ENCODE measurements at places on chromosomes 2 and 18. TPM values are rescaled to one million over a fixed set of nuclear protein-coding genes. Genes with fewer than 3 reads are reported as not detected.

Gene IL36RN
- 0.13 TPM for total RNA-seq

Gene LYPD1
- total RNA-seq, result 12.0 TPM

Gene CTNNA2
- total RNA-seq, result 0.15 TPM

Gene PSMA8
- total RNA-seq, result not detected

Gene SUCLG1
- total RNA-seq, result 89.1 TPM

Gene SERPINB10
- total RNA-seq, result not detected

Gene PPP1R1C
- total RNA-seq, result 0.90 TPM

Gene ANKRD53
- total RNA-seq, result not detected

Gene CYP27A1
- total RNA-seq, result 0.20 TPM

Gene HOXD1
- not detected for total RNA-seq

Gene SPHKAP
- 0.02 TPM for total RNA-seq

Gene PAX8
- 1.5 TPM for total RNA-seq

Gene SGPP2
- total RNA-seq, result 0.46 TPM

Gene PID1
- total RNA-seq, result 3.6 TPM

Gene GTF2A1L
- not detected for total RNA-seq

Gene FSHR
- not detected for total RNA-seq

Gene STPG4
- total RNA-seq, result not detected

Gene ATOH8
- 7.8 TPM for total RNA-seq

Gene ACVR1C
- total RNA-seq, result 0.08 TPM

Gene SERPINB11
- total RNA-seq, result not detected

Gene GCKR
- 0.41 TPM for total RNA-seq

Gene RGPD4
- 0.11 TPM for total RNA-seq

Gene CCDC102B
- 0.92 TPM for total RNA-seq

Gene FNDC4
- 4.1 TPM for total RNA-seq

Gene ITGA4
- total RNA-seq, result 1.1 TPM

Gene HOXD3
- total RNA-seq, result 0.32 TPM

Gene DSC3
- 1.2 TPM for total RNA-seq

Gene LOXHD1
- total RNA-seq, result not detected

Gene AFF3
- total RNA-seq, result not detected

Gene DCDC2C
- total RNA-seq, result not detected

Gene EGR4
- 0.43 TPM for total RNA-seq

Gene FBXO36
- 0.94 TPM for total RNA-seq

Gene REV1
- 12.4 TPM for total RNA-seq

Gene IGFBP5
- total RNA-seq, result 0.13 TPM

Gene CYRIA
- total RNA-seq, result 0.60 TPM

Gene MC2R
- total RNA-seq, result not detected

Gene SLC16A14
- total RNA-seq, result 0.99 TPM

Gene FER1L5
- total RNA-seq, result not detected

Gene GNAL
- total RNA-seq, result 5.4 TPM

Gene IHH
- 0.47 TPM for total RNA-seq

Gene LBX2
- total RNA-seq, result 2.9 TPM

All from A549 treated with ZK216348 at 1 μM for 4 hours (cell line).